ENCODE measurements at places on chromosomes 2 and 18.
A peak's percentile ranks its signal among the peaks of the same experiment; 100 is the strongest.

DNA sequence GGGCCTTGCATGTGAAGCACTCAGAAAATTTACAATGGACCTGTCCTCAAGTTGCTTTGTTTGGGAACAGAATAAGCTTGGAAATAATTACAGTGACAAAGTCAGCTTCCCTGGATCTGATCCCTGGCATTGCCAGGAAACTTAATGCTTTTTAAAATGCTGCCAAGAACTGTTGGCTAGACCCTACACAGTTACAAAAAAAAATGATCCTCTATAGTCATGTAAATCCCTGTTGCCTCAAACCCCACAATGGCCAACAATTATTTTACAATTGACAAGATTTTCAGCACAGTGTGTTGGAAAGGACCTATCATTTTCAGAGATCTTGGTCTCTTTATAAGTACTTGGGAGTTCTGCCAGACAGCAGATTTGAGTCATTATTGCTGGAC is 470.4 kb upstream of the ACVR2A start:
- DNase-seq = no peak

DNA sequence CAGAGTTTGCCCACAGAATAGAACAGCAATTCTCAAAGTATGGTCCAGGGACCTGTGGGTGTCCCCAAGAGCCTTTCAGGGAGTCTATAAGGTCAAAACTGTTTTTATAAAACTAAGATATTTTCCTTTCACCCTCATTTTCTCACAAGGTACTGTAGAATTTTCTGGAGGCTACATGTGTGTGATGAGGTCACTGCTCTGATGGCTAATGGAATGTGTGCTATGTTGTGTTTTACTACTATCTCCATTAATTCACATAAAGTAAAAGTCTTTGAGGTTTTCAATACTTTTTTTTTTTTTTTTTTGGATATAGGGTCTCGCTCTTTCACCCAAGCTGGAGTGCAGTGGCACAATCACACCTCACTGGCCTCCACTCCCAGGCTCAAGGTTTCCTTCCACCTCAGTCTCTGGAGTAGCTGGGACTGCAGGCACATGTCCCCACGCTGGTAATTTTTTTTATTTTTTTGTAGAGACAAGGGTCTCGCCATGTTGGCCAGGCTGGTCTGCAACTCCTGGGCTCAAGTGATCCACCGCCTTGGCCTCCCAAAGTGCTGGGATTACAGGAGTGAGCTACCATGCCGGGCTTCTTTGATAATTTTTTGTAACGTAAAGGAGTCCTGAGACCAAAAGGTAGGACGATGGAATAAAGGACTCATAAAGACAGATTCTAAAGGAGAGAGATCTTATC is 1.8 kb downstream of the TRABD2A start:
- DNase-seq = no peak

DNA sequence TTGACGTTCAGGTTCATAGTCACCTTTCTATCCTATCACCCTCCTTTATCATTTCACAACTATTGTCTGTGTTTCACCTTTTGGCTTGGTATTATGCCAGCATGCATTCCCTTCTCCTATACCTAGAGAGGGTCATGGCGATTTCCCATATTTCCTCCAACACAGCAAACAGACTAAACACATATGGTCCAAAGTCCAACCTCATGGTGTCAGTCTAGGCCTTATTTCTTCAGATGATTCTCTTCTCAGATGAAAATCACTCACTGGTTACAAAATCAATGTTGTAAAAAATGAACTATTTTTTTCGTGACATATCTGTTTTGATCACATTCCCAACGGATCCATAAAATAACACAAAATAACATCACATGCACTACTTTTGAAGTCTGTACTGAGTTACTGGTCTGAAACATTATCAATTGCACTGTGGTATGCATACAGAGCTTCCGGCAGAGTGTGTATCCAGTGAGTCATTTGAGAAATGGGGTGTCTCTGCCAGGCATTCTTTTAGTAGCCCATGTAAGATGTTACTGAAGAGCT is 204.8 kb upstream of the GALNT5 start:
- DNase-seq = no peak

DNA sequence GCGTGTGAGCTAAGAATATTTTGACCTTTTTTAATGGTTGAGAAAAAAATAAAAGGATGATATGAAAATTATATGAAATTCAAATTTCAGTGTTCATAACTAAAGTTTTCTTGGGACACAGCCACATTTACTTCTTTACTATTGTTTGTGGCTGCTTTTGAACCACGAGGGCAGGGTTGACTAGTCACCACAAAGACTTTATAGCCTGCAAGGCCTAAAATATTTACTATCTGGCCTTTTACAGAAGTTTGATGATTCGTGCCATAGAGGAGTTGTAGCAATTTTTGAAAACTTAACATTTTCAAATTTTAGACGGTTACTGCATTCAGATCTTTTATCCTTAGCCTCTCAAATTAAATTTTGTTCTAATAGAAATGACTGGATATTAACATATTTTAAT is 69.9 kb downstream of the LIMS1 start:
- no peak for DNase-seq

GRCh38 chr2:9952286-9952737 is 819 bp downstream of the GRHL1 start:
- no peak for DNase-seq

DNA sequence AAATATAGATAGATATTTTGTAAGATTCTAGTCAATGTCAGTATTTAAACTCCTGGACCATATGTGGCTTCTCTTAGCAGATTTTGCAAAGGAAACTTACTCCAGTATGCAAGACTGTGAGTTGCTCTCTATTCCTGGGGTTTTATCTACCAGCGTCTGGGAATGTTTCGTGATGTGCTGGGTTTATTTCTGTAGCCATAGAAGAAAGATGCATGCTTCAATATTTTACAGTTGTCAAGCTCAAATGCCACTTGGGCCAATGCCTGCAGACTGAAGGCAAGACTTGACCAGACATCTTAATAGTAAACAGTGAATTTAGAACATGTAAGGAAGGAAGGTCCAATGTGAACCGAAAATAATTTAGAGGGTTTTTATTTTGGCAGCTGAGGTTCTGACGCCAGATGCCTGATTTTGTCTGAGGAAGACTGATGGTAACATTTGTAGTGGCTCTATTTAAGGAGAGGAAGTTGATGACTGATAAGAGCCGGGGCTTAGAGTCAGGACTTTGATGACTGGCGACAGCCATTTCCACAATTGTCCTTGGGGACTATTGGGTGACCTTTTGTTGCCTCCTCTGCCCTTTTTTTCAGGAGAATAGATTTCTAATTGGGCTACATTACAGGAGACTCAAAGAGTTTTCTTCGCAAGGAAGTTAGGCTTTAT is 154.3 kb downstream of the RAPGEF4 start:
- DNase-seq = no peak

GRCh38 chr2:222572751-222573174 is 83.1 kb downstream of the FARSB start:
- no peak for DNase-seq

- no peak for DNase-seq
These were observed 122.6 kb upstream of the SPRED2 start for GRCh38 chr2:65554765-65555591.

GRCh38 chr2:111219285-111219684 is 98.6 kb downstream of the BCL2L11 start:
- DNase-seq = no peak

- DNase-seq = no peak
These were observed 5.1 kb upstream of the PIEZO2 start for GRCh38 chr18:11154368-11154989.

GRCh38 chr2:231455222-231455621 is 9.1 kb downstream of the NCL start:
- DNase-seq = no peak

- no peak for DNase-seq
These were observed 293.6 kb downstream of the SOX11 start for GRCh38 chr2:5985536-5986385.

GRCh38 chr2:178522950-178523595 is 42.8 kb downstream of the PLEKHA3 start:
- DNase-seq = peak; percentile 64

DNA sequence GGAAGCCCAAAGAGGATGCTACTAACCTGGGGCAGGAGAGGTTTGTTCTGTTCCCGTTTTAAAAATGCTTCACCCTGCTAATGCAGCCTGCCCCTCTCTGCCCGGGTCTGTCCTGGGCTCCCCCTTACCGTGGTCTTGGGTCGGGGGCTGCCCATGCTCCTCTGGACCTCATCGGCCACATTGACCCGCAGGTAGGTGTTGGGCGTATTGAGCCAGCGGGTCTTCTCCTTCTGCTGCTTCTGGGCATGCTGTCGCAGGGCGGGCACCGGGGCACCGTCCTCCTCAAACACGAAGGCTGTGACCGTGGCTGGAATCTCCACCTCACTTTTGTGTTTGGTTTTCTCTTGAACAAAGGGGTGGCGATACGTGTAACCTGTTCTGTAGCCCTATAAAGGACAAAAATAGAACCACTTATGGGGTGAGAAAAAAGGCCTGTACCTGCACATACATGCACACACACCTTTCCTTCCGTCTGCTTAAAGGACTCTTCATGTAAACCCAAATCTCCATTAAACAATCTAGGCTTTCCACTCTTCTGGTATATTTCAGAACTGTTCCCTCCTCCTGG is 89.3 kb downstream of the ADD2 start:
- no peak for DNase-seq

DNA sequence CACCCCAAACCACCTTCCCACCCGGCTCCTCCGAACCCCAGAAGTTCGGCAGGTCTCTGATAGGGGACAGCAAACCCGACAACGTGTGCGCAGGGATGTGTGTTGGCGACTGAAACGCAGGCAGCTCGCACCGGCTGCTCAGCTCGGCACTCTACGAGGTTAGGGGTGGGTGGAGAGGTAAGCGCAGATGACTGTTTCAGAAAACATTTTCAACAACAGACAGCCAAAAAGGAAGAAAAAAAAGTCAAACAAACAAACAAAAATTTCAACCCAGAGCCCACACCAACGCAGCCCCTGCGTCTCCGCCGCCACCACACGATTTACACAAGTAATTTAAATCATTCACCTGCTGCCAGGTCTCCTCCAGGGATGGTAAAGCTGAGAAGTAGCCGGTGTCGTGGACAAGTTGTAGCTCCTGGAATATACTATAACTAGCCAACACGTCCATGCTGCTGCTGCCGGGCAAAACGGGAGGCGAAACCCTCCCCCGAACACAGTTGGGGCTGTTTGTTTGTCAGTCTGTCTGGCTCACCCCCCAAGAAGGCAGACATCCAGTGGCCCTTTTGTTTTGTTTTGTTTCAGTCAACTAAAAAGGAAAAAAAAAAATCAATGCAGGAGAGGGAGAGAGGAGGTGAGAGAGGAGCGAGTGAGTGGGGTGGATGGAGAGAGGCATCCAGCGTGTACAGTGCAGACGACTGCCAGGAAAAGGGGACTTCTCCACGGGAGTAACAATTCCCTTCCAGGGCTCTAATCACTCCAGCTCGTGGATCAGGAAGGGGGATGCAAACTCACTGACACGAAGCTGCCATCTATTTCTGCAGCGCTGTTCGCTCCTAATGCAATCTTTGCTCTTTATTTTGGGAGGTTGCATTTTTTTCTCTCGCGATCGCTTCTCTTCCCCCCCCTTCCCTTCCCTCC is at the start of gene KLF7:
Gene KLF7, minus strand, starts transcription at position 828 of the 918 bp plus-strand sequence. Its CDS starts 380 bp downstream, at position 448.
- DNase-seq = no peak

GRCh38 chr2:235444101-235444597 is 49.7 kb upstream of the AGAP1 start:
- no peak for DNase-seq

- DNase-seq = no peak
These were observed 12.6 kb downstream of the NOP58 start for GRCh38 chr2:202278036-202278760.

GRCh38 chr18:32868406-32868805 is 95.6 kb upstream of the KLHL14 start:
- DNase-seq = no peak

- no peak for DNase-seq
These were observed 8.0 kb downstream of the SNORC start for GRCh38 chr2:232877940-232878511.

DNA sequence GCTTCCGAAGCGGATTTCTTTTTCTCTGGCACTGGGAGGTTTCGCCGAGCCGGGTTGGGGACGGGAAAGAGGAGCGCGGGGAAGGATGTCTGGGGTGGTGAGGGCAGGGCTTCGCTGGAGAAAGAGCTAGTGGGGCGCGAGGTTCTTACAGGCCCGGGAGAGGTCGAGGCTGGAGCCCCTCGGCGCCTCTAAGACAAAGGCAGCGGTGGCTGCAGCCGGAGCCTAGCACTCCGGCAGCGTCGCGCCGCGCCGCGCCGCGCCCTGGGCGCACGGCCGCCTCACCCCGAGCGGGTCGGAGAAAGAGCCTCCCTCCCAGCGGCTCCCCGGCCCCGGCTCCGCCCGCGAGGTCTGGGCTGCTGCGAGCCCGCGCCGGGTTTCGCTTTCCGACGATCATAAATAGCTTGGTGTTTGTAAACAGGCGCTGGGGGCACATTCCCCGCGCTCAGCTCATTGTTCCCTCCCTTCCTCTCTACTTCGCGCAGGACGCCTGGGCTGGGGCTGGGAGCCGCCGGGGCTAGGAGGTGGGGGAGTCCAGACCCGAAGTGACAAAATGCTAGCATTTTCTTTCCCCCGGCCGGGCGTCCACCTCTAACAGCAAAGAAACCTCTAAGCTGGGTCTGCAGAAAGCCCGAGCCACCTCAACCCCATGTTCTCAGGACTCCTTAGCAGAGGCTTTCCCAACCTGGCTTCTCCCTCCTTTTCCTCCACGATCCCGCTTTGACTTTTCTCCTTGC is 813 bp upstream of the MEIS1 start:
- no peak for DNase-seq

DNA sequence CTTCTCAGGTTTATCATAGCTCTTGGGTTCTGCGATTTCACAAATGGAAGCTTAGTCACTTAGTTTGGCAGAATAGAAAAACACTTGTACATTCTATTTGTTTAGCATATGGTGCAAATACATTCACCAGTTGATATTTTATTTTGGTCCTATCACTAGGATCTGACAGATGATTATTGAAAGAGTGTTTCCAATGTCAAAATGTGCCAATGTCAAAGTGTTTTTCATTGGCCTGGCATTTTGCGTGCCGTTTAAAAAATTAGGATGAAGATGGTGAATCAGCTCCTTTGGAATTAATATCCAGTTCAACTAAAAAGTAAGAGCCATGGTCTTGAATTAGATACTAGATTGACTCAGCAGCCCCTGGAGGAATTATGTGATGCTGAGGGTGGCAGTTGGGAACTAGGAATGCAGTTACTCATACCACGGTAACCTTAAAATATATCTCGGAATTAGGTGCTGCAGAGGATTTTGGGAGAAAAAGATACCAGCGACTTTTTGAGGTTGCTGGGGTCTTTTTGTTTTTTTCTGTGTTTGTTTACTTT is 87.0 kb downstream of the SPHKAP start:
- DNase-seq = no peak

DNA sequence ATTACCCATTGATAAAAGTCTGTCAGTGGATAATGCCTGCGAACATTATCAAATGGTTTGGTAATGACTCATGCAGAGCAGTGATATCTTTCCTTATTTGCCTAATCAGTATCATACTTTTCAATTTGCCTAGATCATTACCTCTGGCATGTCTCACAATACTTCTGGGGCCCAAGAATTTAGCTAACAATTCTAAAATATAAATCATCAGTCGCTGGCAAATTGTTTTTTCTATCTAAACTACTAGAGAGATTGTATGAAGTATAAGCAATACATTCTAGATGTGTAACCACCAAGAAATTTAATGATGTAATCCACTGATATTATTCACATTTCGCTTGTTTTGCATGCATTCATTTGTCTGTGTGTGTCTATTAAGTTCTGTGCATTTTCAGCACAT is 191.2 kb upstream of the CDH19 start:
- no peak for DNase-seq

GRCh38 chr18:58943896-58944295 is 79.2 kb downstream of the ZNF532 start:
- no peak for DNase-seq

GRCh38 chr2:50125246-50125645 is 906.7 kb downstream of the NRXN1 start:
- DNase-seq = no peak

GRCh38 chr2:128729051-128729450 is 410.4 kb upstream of the HS6ST1 start:
- no peak for DNase-seq
